Pons (tissue), 1 donor: ENCODE measurements at places on chromosomes 2 and 18.

GRCh38 chr2:158894078-158894477 lies 74.4 kb upstream of the TANC1 start:
- no peak for DNase-seq

DNA sequence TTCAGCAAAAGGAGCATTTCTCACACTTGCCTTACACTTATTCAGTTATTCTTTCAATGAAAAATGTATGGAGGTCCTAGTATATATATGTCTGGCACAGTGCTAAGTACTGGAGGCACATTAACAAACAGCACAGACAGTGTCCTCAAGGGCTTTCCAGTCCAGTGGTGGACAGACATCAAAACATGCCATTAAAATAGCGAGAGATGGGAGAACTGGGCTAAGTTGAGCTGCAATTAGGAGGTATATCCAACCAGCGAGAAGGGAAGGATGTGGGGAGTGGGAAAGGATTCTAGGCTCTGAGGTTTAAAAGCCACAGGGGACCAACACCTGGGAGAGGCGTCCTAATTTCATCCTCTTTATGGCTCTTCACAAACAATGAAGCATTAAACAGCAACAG lies 127.5 kb upstream of the TTC39C start:
- DNase-seq, result no peak

DNA sequence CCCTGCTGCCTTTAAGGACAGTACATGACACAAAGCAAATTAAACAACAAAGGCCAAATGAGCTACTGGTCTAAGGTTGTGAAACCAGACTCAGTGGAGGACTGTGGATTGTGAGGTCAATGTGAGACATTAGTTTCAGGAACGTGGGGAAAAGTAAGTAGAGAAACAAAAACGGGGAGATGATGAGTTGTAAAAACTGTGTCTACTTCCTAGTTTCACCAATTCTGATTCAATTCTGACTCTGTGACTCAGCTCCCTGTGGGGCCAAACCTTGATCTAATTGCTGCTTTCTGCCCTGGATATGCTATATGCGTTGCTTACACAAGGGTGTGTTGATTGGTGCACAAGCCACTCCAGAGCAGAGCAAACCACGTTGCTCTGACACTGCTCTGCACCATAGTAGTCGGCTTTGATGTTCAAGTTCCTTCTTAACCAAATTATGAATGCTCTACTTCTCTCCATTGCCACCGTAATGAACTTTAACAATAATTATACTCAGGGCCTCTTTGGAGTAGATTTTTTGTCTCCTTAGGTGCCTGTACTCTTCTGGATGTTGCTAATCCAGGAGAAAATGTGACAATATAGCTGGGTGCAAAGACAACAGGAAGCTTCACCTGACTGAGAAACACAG lies 1640.1 kb upstream of the CELF4 start:
- no peak for DNase-seq

DNA sequence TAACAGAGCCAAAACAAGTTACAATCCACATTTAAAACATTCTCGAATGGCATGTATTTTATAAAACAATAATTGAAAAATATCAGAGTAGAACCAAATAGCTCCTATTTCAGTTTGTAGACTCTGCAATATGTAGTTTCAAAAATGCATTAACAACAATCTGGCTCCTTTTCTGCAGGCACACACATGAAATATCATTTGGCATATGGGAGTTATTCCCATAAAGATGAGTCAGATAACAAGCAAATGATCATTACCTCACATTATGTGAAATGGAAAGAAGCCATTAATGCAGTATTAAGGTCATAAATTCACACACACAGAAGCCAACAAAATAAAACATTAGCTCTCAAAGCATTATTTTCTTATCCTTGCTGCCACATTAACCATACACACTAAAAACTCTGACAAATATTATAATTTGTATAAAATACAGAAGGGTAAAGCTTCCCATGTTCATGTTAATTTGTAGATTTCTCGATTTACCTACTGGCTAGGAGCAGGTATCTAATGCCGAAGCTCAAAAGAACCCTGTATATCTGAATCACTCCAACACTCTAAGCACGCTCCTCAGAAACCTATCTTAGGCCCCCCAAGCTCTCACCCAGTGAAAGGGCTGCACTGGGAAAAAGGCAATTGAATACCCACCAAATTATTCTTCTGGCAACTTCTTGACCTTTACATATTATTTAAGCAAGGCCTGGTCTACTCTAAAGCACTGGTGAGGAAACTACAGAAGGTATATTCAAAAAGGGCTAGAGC lies 13.8 kb downstream of the NBAS start:
- no peak for DNase-seq

GRCh38 chr2:146477383-146477782 lies 1367.4 kb upstream of the ACVR2A start:
- no peak for DNase-seq

DNA sequence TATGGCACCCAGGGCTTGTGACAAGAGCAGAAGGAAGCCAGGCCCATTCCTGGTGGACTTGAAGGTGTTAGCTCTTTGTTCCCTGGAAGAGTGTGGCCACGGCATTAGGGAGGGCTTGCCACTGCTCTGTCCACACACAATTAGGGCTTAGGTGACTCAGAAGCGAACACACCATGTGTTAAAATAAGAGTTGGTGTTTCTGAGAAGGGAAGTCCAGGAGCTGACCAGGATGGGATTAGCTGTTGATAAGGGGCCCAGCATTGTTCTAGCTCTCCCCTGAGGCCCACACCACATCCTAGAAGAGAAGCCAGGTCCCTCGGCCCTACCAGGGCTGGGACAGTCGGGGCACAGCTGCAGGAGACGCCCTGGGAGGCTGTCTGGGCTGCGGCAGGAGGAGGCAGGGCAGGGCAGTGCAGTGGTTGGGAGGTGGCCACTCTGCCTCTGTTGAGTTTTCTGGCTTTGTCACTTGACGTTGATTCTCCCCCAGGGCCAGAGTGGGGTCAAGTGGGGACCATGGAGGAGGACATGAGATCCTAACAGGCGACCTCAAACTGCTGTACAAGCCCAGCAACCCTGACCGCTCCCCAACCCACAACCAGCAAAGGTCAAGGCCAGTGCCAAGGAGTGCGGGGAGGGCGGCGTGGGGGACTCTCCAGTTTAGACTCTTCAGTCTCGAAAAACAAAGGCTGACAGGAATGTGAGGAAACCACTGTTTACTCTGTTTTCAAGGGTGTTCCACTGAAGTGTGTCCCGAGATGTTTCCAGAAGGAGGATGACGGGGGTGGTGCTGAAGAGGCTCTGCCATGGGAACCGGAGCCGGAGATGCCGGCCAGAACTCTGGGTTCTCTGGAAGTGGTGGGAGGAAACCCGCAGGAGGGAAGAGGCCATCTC lies 16.8 kb downstream of the GNLY start:
- DNase-seq, result no peak

DNA sequence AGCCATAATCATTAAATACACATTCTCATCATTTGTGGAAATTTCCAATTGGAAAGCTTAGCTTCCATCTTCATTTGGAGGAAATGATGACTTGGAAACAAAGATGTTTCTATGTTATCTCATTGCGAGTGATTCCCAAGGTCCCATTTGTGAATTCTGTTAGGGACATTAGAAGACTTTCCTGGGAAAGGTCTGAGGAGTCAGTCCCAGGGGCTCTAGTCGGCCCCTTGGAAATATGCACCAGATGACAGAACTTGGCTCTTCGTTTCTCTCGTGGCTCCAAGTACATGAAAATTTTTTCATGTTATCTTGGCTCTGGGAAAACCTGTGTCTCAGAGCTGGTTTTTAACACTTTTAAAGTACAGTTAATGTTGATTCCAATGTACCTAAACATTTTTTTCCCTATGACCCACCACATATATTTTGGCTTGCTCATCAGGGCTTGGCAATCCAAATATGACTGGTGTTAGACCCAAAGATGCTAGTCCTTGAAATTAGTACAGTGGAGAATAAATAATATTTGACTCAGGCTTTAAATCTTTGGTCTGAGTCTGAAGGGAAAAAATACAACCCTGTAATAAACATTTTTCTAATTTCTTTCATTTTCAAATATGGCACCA lies 15.4 kb upstream of the CAVIN2 start:
- DNase-seq, result no peak

- DNase-seq, result no peak
These were observed 275.2 kb downstream of the IRS1 start for GRCh38 chr2:226524381-226524843.
